ENCODE measurements at places on chromosomes 7 and 10.

- DNase-seq: no peak
Observed at GRCh38 chr7:30001998-30002397, 12.4 kb upstream of the SCRN1 start.

- DNase-seq: no peak
Observed at GRCh38 chr10:71865561-71866041, 14.6 kb upstream of the PSAP start.

- no peak for DNase-seq
Observed at GRCh38 chr10:44258019-44258418, 126.9 kb downstream of the CXCL12 start.

- DNase-seq: no peak
Observed at GRCh38 chr10:28836435-28836743, 159.1 kb downstream of the BAMBI start.

- DNase-seq: no peak
Observed at GRCh38 chr7:76091506-76091905, 43.6 kb downstream of the MDH2 start.

GRCh38 chr10:28587970-28588290 is 55.0 kb downstream of the WAC start:
- no peak for DNase-seq

Measured in NK-92 treated with Interleukin-12 subunit alpha and Interleukin-12 subunit beta, amount 100 ng/mL, for 24 hours (cell line).